ENCODE measurements at places on chromosomes 13 and 19.

DNA sequence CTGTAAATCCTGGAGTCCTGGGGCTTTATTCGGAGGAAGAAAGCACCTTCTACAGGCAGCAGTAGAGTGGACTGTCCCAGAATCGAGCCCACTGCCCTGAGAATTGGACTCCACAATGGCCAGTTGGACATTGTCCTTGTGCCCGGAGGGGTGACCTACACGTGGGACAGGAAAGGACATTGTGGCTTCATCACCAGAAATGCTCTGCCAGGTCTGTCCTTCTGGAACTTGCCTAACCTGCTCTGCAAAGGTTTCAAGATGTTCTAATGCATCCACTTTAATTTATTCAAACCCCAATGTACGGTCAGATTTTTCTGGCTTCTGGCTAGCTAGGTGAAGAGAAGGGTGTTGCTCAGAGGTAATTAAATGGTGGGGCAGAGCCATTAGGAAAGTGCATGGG is 32.4 kb upstream of the SPATA13 start:
- no peak for DNase-seq

DNA sequence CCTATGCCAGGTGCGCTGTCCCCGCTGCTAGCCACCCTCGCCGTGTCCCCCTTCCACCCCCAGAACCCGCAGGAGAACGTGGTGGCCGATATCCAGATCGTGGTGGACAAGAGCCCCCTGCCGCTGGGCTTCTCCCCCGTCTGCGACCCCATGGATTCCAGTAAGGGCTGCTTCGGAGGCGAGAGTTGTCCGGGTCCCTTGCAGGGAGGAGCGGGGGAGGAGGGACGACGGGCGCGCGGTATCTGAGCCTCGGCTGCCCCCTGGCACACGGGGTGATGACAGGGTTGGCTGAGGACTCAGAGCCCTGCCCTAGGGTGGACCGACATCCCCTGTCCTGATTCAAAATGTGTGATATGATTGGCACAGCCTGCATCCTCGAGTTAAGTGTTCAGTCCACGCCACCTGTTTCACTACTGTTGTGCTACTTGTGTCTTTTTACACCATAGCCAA is 653 bp downstream of the MVB12A start:
- DNase-seq = peak; percentile 52

- no peak for DNase-seq
Measured at GRCh38 chr13:19695829-19696228, 62.4 kb downstream of the MPHOSPH8 start.

GRCh38 chr13:39510316-39510695 is 92.7 kb downstream of the LHFPL6 start:
- no peak for DNase-seq

DNA sequence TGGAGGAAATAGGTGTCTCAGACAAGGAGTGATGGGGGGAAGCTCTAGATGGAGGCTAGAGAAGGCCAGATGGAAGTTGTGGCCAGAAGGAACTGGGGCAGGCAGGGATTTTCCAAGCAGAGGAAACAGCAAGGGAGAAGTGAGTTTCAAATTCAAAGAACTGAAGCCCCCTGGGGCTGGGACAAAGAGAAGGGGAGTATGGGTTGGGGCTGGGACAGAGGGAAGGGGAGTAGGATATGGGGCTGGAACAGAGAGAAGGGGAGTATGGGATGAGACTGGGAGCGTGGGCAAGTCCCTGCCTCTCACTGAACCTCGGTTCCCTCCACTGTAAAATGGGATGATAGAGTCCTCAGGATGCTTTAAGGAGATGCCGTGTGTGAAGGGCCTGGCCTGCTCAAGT is 1.9 kb upstream of the GTF2F1 start:
- DNase-seq = no peak

DNA sequence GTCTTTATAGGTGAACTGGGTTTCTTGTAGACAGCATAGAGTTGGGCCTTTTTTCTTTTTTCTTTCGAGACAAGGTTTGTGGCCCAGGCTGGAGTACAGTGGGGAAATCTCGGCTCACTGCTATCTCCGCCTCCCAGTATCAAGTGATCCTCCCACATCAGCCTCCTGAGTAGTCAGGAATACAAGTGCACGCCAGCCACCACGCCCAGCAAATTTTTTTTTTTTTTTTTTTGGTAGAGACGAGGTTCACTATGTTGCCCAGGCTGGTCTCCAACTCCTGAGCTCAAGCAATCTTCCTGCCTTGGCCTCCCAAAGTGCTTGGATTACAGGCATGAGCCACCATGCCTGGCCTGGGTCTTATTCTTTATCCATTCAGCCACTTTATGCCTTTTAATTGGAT is 5.1 kb upstream of the CALM3 start:
- no peak for DNase-seq

DNA sequence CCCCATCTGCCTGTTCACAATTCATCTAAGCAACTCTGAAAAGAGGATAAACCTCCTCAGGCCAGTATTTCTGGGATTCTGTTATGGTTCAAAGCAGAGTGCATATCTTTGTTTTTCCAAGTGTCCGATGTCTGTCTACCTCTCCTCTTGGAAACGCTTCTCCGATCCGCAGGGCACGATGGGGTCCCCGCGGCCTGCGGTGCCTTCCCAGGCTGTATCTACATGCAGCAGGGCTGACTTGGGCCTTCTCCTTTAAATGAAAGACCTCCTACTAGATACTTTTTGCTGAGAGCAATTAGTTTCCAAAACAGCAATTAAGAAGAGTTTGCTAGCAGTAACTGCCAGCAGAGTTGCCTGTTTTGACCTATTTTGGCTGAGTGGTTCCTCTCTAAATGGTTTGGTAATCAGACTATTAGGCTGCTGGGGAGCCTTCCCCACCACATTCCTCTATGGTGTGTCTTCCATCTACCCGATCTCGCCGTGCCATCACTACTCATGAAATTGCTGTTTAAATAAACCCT is 23.5 kb downstream of the COL4A2 start:
- no peak for DNase-seq

DNA sequence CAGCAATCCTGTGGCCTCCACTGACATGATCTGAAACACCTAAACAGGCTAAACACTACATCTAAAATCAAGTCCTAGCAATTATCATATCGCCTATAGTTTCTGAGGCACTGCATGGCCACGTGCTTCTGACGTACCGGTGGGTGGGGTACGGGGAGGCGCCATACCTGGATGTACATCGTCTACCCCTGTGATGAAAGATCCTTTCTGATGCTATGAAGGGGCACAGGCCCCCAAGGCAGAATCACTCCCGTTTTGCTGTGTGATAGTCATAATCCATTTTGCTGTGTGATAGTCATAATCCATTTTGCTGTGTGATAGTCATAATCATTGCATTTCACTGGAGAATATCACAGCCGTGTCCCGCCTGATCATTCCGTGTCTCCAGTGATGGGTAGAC is 118.7 kb upstream of the SOX1 start:
- no peak for DNase-seq

DNA sequence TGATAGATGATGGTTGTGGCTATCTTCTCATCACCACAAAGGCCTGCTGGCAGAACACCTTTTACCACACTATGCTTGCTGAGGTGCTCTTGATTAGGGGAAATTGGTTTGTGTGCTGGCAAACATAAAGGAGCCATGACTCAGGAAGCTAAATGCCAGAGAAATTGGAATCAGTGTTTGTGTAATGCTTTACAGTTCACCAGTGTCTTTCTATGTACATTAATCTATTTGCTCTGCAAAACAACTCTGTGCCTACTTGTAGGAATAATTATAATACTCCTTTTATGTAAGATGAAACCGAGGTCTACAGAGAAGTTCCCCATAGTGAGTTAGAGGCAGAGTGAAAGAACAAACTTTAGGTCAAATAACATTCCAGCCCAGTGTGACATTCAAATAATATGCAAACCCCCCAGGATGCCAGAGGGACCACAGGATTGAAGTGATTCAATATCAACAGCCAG is 390.5 kb upstream of the HTR2A start:
- DNase-seq = no peak

DNA sequence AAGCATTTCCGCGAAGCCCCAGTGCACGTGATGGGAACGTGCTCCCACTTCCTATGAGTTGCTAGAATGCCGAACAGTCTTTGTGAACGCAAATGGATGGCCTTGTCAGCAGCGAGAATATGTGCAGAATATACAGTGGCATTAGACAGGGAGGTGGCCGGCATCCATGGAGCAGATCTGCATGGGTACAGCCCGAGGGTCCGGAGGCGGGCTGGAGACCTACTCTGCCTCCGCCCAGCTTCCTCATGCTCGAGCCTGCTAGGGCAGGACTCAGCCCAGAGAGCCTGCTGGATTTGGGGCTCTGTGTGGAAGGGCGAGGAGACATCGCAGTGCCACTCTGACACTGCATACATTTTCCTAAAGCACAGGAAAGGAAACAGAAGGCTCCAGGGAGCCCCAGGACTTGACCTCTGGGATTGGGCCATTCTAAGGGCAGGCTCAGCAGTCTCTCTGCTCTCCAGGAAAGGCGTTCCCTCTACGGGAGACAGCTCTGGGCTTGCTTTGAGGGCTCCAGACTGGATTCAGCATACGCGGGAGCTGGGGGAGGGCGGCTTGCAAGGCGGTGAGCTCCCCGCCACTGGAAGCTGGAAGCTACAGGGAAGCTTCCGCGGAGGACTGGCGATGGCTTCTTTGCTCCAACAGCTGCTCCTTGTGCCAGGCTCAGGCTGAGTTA is 55.9 kb upstream of the UQCRFS1 start:
- no peak for DNase-seq

- DNase-seq = peak; percentile 63
Measured at GRCh38 chr19:41552558-41552957, 23.4 kb upstream of the CEACAM21 start.

DNA sequence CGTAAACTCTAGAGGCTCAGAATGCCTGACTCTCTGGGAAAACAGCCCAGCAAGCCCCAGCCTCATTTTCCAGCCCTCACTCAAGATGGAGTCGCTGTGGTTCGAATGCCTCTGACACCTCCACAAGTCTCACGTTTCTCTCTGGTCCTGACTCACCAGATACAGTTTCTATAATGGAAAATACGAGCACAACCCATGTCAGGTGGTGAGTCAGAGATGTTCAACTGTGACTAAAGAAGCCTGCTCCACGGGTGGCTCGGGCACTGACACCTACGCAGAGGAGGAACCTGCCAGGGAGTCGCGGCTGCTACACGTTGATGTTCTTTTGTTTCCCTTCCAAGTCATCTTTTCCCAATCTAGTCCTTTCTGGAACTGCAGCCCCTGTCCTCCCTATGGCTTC is 87.1 kb upstream of the STK24 start:
- peak; percentile 74 for DNase-seq

- DNase-seq = no peak
Measured at GRCh38 chr13:108572782-108573211, 56.6 kb upstream of the MYO16 start.

DNA sequence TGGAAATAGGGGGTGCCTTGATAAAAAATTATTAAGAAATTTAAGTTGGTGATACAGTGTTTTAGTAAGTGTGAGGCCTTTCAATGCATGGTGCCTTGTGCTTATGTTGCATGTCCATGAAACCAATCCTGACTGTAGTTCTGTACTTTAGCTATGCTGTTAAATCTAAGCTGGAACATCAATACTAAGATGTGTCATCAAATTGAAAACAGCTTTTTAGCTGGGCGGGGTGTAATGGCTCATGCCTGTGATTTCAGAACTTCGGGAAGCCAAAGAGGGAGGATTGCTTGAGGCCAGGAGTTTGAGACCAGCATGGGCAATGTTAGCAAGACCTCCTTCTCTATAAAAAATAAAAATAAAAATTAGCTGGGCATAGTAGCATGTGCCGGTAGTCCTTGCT is 930.3 kb upstream of the PCDH9 start:
- no peak for DNase-seq

DNA sequence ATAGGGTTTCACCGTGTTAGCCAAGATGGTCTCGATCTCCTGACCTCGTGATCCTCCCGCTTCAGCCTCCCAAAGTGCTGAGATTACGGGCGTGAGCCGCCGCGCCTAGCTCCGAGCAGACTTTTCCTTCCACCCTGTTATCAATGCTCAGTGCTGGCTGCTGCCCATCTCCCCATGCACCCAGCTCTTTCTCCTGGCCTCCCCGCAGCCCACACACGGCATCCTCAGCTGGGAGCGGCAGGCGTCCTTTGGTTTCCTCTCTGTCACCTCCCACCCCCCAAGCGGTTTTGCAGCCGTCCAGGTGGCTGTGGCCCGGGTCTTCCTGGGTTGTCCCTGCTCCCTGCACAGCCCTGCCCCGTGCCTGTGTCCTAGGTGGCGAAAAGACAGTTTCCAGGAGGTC is 12.1 kb downstream of the PRR22 start:
- no peak for DNase-seq

DNA sequence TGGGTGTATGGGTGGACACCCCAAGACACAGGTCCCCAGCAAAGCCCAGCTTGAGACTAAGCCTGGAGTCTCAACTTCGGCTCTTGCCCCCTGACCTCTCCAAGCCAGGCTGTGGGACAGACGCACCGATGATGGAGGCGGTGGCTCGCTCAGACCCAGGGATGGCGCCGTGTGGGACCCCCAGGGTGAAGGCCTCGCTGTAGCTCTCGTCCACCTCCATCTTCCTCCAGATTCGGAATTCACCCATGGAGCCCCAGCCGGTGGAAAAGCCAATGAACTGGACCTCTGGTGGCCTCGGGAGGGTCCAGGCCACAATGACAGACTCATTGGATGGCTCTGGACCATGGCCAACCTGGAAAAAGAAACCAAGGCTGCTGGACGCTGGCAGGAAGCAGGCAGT is 39.1 kb downstream of the F2RL3 start:
- DNase-seq = no peak

- no peak for DNase-seq
Measured at GRCh38 chr19:16153582-16154336, 10.3 kb downstream of the HSH2D start.

- DNase-seq = no peak
Measured at GRCh38 chr13:69677343-69677742, 430.3 kb upstream of the ATXN8OS start.

Measured in activated CD4-positive, alpha-beta T cell treated with anti-CD3 and anti-CD28 coated beads, Interleukin-10, Interleukin-2, amounts not matched to agents 100 ng/mL and 50 ng/mL, durations not matched to agents 16 hours and 8 hours (primary cell).